ENCODE measurements at places on chromosomes 1 and 21.

DNA sequence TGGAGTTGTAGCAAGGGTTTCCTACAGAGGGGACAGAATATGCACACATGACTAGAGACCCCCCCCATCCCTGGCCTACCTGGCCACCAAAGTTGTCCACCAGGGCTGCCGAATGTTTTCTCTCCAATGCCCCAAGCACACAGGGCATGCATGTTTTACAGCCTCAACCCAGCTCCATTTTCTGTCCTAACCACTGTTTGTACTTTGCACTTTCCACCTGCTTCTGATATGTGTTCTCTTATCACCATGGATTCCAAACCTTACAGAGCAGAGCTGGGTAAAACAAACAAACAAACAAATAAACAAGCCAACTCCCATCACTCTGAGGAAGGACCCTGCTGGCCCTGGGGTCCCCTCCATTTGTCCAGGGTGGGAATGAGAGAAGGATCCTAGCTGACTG, 27.3 kb downstream of the CLIC6 start:
- DNase-seq, result no peak

GRCh38 chr1:24806588-24806987, 61.3 kb downstream of the CLIC4 start:
- DNase-seq, result no peak

DNA sequence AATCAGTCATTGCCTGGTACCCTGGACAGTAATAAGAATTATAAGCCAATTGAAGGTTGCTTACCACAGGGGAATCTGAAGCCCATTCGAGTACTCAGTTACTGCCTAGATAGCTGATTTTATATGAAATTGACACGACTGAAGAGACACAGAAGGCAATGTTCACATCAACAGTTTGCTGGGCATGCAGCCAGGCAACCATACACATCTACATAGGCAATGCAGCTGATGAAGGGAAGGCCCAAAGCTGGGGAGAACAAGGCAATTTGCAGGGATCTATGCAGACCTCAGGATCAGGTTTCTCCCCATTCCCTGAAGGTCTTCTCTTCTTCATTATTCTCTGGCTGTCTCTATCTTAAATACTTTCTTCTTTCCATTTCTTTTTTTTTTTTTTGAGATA, 448.7 kb downstream of the PTBP2 start:
- DNase-seq, result no peak

- no peak for DNase-seq
Observed at GRCh38 chr1:25245809-25246599, 1.2 kb downstream of the RSRP1 start.

DNA sequence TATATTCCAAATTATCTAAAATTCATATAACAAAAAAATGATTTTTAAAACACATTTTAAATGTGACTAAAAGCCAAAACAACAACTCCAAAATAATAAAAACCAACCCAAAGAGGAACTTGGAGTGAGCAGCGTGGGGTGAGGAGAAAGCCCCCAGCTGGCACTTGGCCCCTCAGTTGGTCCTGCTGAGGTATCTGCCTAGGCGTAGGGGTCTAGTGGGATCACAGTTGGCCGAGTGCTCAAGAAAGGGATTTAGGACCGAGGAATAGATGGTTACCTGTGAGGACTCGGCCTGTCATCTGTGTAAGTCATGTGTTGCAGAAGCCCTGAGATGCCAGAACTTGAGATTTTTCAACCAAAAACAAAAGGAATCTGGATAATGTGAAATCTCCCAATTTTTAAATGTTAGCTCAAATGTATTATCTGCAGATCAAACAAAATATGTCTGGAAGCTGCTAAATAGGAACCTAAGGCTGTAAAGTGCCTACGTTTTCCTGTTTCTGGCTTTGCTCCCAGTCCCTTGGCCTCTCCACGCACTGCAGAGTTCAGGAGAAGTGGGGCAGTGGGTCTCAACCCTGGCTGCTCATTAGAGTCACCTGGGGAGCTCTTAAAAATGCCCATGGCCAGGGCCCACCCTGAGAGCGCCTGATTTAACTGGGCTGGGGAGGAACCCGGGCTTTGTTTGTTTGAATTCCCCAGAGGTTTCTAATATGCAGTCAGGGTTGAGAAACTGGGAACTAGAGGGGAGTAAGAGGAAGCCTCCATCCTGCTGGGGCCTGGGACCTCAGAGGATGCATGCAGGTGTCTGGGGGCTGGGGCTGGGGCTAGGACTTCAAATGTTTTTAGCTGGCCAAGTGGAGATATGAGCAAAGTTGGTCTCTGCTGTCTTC, 38.5 kb upstream of the LDLRAP1 start:
- no peak for DNase-seq

DNA sequence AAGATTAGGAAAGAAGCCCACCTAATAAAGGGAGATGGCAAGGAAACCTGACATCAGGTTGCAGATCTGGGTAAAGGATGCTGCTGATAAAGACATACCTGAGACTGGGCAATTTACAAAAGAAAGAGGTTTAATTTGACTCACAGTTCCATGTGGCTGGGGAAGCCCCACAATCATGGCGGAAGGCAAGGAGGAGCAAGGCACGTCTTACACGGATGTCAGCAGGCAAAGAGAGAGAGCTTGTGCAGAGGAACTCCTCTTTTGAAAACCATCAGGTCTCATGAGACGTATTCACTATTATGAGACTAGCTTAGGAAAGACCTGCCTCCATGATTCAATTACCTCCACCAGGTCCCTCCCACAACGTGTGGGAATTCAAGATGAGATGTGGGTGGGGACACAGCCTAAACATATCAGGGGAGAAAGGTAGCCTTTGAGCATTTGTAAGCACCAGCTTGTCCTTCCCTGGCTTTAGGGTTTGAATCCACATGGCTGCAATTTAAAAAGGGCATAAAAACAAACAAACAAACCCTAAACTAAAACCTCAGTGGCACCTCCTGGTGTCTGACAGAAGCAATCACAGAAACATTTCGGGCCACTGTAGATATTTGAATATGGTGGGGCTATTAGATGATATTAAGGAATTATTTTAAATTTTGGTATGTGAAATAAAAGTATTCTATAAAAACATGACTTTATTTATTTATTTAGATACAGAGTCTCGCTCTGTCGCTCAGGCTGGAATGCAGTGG, 33.1 kb downstream of the SLC2A7 start:
- DNase-seq, result no peak

- DNase-seq, result no peak
Observed at GRCh38 chr1:199522338-199522737, 505.2 kb upstream of the NR5A2 start.

GRCh38 chr1:115251856-115252255, 86.2 kb downstream of the NGF start:
- DNase-seq, result no peak

- DNase-seq, result no peak
Observed at GRCh38 chr1:226424221-226425003, 16.5 kb upstream of the PARP1 start.

- DNase-seq, result no peak
Observed at GRCh38 chr1:178645808-178646200, 79.2 kb upstream of the RALGPS2 start.

All from natural killer cell (primary cell).